Fibroblast of skin of left biceps (primary cell): ENCODE measurements at places on chromosomes 7 and 10.

DNA sequence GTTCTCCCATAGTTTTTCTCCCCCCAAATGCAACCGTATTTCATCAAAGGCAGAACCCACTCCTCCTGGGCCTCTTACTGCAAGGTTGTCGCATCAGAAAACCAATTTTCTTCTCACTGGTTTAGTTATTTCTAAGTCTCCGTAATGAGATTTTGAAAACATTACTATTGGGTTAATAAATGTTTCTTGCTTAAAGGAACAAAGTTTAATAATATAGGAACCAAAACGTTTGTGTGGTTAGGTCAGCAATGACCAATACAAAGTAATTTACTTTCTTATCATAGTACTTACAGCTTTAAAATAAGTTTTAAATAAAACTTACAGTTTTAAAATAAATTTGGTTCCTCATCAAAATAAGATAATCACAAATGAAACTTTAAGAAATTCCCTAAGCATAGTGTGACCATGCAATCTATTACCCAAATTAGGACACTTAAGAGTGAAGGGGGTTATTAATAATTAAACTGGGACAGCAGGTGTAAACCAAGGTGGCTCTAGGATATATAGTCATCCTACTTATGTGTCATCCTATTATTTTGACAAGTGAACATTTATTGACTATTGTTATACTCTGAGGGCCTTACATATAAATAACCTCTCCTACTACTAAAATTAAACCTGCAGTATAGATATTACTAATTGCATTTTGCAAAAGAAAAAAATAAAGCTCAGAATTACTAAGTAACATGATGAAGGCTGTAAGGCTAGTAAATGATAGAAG is 415.4 kb upstream of the LRRN3 start:
- DNase-seq: no peak

DNA sequence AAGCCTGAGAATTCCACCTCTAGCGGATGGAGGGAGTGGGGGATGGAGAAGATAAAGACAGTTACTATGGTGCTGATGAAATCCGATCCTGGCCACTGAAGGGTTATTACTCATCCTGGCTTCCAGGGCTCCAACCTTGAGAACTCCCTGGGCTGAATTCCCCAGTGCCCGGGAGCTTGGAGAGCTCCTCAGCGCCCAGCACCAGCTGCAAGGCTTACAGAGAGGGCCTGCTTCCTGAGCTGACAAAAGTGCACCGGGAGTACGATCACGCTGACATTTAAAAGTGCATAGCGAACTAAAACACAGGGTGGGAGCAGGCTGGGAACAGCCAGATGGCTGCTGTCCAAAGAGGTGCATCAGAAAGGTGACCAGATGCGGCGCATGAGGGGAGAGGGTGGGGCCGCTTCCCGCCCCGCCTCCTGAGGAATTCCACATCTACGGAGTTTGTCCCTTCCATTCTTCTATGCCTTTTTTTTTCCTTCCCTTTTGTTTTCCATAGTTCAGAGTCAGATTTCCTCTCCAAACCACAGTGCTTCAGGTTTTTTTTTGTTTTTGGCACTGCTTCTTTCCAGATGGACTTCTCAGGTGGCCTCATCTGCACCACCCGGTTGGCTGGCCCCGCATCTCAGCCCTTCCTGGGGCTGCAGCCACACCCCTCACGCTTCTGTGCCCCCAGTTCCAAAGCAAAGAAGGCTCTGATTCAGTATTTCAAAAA is 62.4 kb upstream of the MKRN1 start:
- DNase-seq: peak; percentile 90

- DNase-seq: no peak
These were observed 20.5 kb downstream of the TRIM24 start for GRCh38 chr7:138480527-138480926.

DNA sequence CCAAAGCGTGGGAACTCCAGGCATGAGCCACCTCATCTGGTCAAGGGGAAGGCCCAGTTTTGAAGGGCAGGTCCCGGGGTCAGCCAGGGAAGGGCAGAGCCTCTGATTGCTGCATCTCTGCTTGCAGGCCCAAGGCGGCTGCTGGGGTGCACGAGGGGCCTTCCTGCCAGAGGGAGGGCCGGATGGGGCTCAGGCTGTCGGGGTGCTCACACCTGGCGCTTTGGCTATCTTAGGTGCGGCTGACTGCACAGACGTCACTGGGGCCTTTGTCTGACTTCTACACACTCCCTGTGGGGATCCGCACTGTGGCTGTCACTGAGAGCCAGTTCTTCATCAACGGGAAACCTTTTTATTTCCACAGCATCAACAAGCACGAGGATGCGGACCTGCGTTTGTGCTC is 68.7 kb downstream of the ZNF727 start:
- no peak for DNase-seq

DNA sequence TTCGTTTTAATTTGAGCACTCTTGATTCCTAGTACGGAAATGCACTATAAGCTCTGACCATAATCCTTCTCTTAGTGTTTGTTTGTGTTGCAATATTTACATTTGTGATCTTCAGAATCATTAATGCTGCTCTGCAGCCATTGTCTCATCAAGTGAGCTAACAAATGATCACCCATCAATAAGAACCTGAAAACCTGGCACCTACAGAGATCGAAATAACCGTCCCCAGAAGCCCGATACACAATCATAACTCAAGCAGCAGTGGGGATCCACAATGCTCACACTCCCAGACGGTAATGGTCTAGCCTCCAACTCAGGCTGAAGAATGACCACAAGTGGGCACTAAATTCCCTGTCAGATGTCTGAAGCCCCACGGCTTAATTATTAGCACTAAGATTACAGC is 156.0 kb upstream of the NFE2L3 start:
- no peak for DNase-seq

- no peak for DNase-seq
These were observed 1.3 kb downstream of the PTN start for GRCh38 chr7:137342265-137342664.

- DNase-seq: no peak
These were observed 623.7 kb downstream of the PARD3 start for GRCh38 chr10:34191406-34191805.

- no peak for DNase-seq
These were observed 23.9 kb downstream of the AUTS2 start for GRCh38 chr7:69622014-69622835.

- DNase-seq: no peak
These were observed 51.6 kb upstream of the CASD1 start for GRCh38 chr7:94458041-94458440.

- DNase-seq: no peak
These were observed 496 bp downstream of the BRI3 start for GRCh38 chr7:98281757-98282606.

GRCh38 chr10:124125305-124126116 is 32.1 kb upstream of the CHST15 start:
- DNase-seq: no peak

DNA sequence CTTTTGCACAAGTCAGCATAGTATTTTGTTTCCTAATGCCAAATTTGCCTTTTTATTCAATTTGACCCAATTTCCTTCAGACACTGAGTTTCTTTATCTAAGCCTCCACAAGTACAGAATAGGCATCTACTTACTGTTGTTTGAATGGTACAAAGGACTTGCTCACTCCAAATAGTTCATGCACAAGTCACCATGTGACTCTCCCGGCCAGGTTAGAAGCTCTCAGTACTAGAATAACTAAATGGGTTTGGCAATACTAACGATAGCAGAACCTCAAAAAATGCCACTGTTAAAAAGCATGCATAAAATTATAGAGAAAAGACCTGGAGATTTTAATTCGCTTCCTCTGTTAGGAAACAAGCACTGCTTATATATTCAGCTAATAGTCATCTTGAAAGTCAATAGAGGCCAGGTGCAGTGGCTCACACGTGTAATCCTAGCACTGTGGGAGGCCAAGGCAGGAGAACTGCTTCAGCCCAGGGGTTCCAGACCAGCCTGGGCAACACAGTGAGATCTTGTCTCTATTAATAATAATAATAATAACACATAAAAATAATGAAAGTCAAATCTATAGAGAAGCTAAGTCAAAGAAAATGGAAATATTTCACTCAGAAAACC is 335.8 kb upstream of the MBL2 start:
- DNase-seq: no peak

GRCh38 chr7:134627109-134627774 is 19.4 kb upstream of the BPGM start:
- DNase-seq: no peak

GRCh38 chr10:88849234-88849633 is 2.4 kb downstream of the ANKRD22 start:
- DNase-seq: no peak

- DNase-seq: no peak
These were observed 21.8 kb upstream of the HIPK2 start for GRCh38 chr7:139799586-139799985.

GRCh38 chr7:16604054-16604453 is 41.5 kb downstream of the ANKMY2 start:
- DNase-seq: no peak

DNA sequence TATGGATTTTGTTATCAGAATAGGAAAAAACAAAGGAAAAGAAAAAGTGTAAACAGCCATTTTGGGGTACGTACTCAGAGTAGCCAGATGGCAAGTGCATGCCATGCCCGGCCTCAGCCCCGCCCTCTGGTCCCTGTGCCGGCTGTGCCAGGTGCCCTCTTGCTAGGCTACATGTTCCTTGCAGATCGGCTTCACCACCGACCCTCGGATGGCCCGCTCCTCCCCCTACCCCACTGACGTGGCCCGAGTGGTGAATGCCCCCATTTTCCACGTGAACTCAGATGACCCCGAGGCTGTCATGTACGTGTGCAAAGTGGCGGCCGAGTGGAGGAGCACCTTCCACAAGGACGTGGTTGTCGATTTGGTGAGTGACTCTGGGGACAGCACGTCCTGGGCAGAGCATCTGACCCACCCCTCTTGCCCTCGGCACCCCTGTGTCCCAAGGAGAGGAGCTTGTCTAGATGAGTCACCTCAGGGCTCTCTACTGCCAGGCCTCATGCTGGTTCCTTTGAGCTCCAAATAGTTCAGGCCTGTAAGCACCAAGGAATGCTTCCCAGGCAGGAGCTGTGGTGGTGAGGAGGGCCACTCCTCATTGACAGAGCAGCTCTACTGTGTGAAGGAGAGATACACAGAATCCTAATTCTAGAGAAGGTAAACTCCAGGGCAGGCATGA is 54.9 kb upstream of the ZMIZ2 start:
- peak; percentile 8 for DNase-seq

GRCh38 chr7:1060315-1061072 is 16.1 kb downstream of the GPR146 start:
- DNase-seq: no peak

- DNase-seq: no peak
These were observed 5.3 kb upstream of the DGKI start for GRCh38 chr7:137852108-137852507.

- no peak for DNase-seq
These were observed 40.1 kb downstream of the HHEX start for GRCh38 chr10:92729886-92730285.

- DNase-seq: peak; percentile 91
These were observed 501.6 kb downstream of the GALNT17 start for GRCh38 chr7:71633551-71634008.

DNA sequence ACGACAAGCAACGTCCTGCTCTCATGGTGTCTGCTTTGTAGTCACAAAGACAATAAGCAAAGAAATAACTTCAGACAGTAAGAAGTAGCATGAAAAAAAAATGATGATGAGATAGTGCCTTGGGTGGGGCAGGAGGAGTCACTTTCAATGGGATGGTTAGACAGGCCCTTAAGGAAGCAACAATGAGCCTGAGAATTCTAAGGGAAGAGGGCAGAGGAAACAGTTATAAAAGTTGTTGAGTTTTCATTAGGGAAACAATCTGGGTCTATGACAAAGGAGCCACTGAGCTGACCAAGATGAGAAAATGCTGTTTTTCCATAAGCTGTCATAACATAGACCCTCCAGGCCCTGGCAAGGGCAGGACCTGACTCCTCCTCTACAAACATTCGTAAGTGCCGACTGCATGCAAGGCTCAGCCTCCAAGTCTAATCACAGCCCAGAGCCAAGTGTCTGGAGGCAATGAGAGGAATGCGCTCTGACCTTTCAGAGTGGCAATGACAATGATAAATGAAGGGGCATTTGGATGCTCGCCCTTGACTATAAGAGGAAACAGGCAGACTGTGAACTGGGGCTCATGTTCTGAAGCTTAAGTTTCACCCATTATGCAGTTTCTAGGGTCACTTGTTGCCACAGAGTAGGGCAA is 43.7 kb downstream of the PPP1R3C start:
- DNase-seq: no peak

DNA sequence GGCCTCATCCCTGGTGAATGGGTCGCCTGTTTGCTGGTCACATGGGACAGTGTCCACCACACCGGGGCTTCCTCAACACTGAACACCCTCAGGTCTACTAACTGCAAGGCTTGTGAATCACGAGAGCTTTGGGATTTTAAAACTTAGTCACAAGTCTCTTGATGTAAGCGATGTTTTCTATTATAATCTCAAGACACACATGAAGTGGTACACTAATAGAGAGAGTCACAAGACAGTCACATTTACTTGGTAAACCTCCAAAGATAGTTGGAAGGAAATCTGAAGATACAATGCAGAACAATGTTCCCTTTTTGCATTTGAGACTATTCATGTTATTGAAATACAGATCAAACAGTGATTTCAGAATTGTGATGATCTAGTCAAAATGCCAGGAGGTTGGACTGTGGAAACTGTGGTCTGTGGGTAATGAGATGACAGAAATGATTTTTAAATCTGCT is 233.1 kb upstream of the KLF6 start:
- DNase-seq: no peak

- no peak for DNase-seq
These were observed 1.4 kb upstream of the IL6 start for GRCh38 chr7:22725585-22725984.

DNA sequence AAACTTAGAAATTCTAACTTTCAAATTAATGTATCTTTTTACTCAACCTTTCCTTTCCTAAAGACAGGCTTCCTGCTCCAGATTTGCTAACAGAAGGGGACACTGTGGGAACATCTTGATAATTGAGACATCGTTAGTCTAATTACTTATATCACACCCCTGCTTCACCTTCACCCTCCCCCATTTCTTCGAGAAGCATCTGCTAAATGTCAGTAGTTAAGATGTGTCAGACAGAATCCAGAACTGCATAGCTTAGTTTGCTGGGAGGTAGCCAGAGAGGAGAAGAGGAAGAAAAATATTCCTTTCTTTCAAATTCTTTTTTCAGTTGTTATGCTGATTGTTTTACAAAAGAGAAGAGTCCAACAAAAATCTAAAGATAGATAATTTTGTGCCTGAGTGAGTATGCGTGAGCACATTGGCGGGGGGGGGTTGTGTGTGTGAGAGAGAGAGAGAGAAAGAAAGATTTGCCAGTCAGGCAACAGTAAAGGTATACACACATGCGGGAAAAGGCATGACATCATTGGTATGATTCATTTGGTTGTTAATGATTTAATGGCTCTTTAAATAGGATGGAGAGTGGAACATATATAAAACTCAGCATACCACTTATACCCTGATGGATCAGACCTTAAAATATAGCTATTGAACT is 192.4 kb downstream of the PTN start:
- peak; percentile 22 for DNase-seq

GRCh38 chr7:1242256-1242605 is 9.6 kb downstream of the UNCX start:
- DNase-seq: no peak

DNA sequence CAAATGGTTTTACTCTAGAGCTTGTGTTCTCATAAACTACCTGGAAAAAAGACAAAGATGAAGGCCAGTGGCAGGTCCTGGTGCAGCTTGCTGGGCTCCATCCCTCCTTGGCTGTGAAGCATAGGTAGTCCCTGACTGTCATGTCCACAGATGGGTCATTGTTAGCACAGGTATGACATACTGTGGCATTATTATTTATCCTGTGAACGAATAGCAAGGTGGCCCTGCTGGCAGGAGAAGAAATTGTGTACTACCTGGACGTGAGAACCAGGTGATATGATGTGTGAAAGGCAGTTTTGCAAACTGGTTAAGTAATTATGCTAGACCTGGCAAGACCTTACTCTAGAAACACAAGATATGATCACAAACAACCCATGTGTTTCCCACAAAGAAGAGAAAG is 63.9 kb downstream of the CCDC71L start:
- DNase-seq: no peak
